ENCODE measurements at places on chromosomes 1 and 21. TPM values are rescaled to one million over a fixed set of nuclear protein-coding genes. Genes with fewer than 3 reads are reported as not detected.

- no peaks in the 10 kb centered on the region for H3K36me3 ChIP-seq
- peak overlapping the region; percentile 62 for H3K4me3 ChIP-seq
- no peaks in the 10 kb centered on the region for H3K4me1 ChIP-seq
- no peaks in the 10 kb centered on the region for H3K27me3 ChIP-seq
- H3K27ac ChIP-seq: peak overlapping the region; percentile 61
These were observed 1.5 kb downstream of the SPATA6 start for GRCh38 chr1:48470481-48470855.

LRRC38 gene
- total RNA-seq: not detected

DNA sequence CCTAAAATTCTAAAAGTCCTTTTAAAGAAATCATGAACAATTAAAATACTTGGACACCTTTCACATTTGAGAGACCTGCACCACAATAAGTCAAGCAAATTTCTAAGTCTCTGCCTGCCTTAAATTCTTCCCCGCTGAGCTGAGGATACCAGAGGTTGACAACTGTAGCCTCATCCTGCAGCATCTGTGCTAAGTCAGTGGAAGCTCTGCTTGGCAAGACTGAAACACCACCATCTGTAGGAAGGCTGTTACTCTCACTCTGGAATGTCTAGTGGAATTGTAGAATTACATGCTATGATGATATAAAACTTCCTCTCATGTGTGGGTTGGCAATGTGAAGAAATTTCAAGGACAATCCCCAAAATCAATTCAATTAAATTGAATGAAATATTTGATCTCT lies 1756.5 kb downstream of the NCAM2 start:
- no peaks in the 10 kb centered on the region for H3K4me1 ChIP-seq
- no peaks in the 10 kb centered on the region for H3K36me3 ChIP-seq
- no peak overlapping the region for H3K27ac ChIP-seq
- H3K27me3 ChIP-seq: no peaks in the 10 kb centered on the region
- no peak overlapping the region for H3K4me3 ChIP-seq

CRYAA gene
- not detected for total RNA-seq

DNA sequence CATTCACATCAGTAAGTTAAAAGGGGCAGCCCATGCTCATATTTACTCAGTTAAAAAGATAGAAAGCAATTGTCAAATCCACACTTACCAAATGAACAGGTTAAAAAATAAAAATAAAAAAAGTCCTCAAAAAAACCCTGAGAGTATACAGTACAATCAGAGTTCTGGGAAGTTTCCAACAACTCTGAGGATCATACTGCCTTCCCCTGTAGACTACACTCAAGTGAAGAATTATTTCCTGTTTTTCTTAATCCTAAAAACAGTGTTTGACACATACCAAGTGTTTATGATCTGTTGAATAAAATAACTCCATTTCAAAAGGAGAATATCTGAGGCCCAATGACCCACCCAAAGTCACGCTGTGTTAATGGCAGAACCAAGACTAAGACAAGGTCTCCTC lies 61.8 kb downstream of the INTS7 start:
- no peaks in the 10 kb centered on the region for H3K36me3 ChIP-seq
- no peaks in the 10 kb centered on the region for H3K4me1 ChIP-seq
- H3K27ac ChIP-seq: no peak overlapping the region
- H3K4me3 ChIP-seq: no peak overlapping the region

- no peaks in the 10 kb centered on the region for H3K36me3 ChIP-seq
- no peak for DNase-seq
- H3K27ac ChIP-seq: no peak overlapping the region
- H3K27me3 ChIP-seq: no peaks in the 10 kb centered on the region
These were observed 9.5 kb downstream of the CDC73 start for GRCh38 chr1:193131266-193131860.

GRCh38 chr1:213772128-213773063 lies 215.4 kb upstream of the PROX1 start:
- H3K4me3 ChIP-seq: no peak overlapping the region
- no peak for DNase-seq

GRCh38 chr1:198595765-198596164 lies 43.1 kb upstream of the PTPRC start:
- H3K27ac ChIP-seq: no peak overlapping the region
- H3K27me3 ChIP-seq: no peaks in the 10 kb centered on the region
- no peaks in the 10 kb centered on the region for H3K4me1 ChIP-seq

CYP2J2 gene
- total RNA-seq: 0.16 TPM

- no peak overlapping the region for H3K27ac ChIP-seq
- H3K27me3 ChIP-seq: no peaks in the 10 kb centered on the region
- H3K4me1 ChIP-seq: peaks cover 13% of the 10 kb centered on the region
- DNase-seq: no peak
These were observed 55.0 kb upstream of the MACF1 start for GRCh38 chr1:39149509-39149908.

- H3K27me3 ChIP-seq: no peaks in the 10 kb centered on the region
- H3K36me3 ChIP-seq: no peaks in the 10 kb centered on the region
- DNase-seq: no peak
- H3K27ac ChIP-seq: no peak overlapping the region
- H3K4me3 ChIP-seq: no peak overlapping the region
These were observed 56.2 kb downstream of the RNF187 start for GRCh38 chr1:228543396-228543795.

- no peak overlapping the region for H3K27ac ChIP-seq
- H3K36me3 ChIP-seq: no peaks in the 10 kb centered on the region
- H3K27me3 ChIP-seq: no peaks in the 10 kb centered on the region
- no peak overlapping the region for H3K4me3 ChIP-seq
- H3K4me1 ChIP-seq: no peaks in the 10 kb centered on the region
These were observed 4.3 kb downstream of the LPAR3 start for GRCh38 chr1:84888753-84889152.

C1QA gene
- total RNA-seq: 249 TPM

DNA sequence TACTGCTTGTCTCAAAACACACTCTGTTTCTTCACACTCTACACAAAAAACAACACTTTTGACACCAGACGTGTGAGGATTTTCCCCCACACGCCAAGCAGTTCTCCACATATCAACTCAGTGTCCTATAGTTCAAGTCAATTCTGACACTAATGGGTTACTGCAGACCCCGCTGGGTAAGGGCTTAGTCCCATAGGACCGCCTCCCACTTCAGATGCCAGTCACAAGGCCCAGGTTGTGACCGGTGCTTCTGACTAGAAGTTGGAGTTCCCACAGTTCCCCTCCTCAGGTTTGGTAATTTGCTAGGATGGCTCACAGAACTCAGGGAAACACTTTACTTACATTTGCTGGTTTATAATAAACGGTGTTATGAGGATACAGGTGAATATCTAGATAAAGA lies 19.9 kb downstream of the VPS13D start:
- peaks cover 5% of the 10 kb centered on the region for H3K36me3 ChIP-seq
- no peak for DNase-seq
- no peaks in the 10 kb centered on the region for H3K27me3 ChIP-seq
- H3K4me3 ChIP-seq: no peak overlapping the region
- peaks cover 2% of the 10 kb centered on the region for H3K4me1 ChIP-seq
- no peak overlapping the region for H3K27ac ChIP-seq

OR10Z1 gene
- total RNA-seq: not detected

DNA sequence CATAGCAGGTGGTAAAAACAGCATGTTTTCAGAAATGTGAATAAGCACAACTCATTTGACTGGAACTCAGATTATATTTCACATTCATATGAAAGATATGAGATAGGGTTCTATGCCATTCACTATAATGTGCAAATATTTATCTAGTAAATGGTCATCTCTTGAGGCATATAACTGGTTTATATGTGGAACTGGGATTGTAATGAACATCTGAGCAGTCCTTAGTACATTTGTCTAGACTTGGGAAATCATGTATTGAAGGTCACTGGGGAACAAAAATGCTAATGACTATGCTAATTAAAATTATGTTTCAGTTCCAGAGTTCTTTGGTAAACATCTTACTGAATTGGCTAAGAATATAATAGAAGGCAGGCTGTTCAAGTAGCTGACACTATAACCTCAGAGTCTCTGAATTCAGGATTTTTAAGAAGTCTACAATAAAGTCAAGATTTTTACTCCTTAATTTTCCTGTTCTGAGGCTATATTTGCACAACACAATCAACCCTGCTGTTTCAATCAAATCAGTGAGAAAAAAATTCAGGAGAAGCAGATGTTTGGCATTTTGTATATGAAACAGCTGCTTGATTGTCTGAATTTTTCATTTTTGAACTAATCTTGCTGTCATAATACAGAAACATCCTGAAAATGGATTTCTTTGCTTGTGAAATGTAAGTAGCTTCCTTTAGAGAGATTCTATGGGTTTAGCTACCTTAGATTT lies 244.8 kb upstream of the RGS18 start:
- no peak for DNase-seq
- H3K36me3 ChIP-seq: no peaks in the 10 kb centered on the region
- H3K4me1 ChIP-seq: no peaks in the 10 kb centered on the region
- no peak overlapping the region for H3K4me3 ChIP-seq
- no peaks in the 10 kb centered on the region for H3K27me3 ChIP-seq

GRCh38 chr1:203796236-203796605 lies 798 bp downstream of the ZBED6 start:
- peak; percentile 60 for DNase-seq
- no peaks in the 10 kb centered on the region for H3K36me3 ChIP-seq
- peaks cover 16% of the 10 kb centered on the region for H3K4me1 ChIP-seq
- H3K27me3 ChIP-seq: no peaks in the 10 kb centered on the region
- H3K4me3 ChIP-seq: peak overlapping the region; percentile 100

RHD gene
- not detected for total RNA-seq

- no peak overlapping the region for H3K4me3 ChIP-seq
- peak; percentile 55 for DNase-seq
- no peaks in the 10 kb centered on the region for H3K4me1 ChIP-seq
- H3K27ac ChIP-seq: no peak overlapping the region
- no peaks in the 10 kb centered on the region for H3K36me3 ChIP-seq
These were observed 22.4 kb downstream of the TRPM2 start for GRCh38 chr21:44375761-44376241.

GRCh38 chr1:108595507-108595906 lies 35.6 kb downstream of the EEIG2 start:
- no peak for DNase-seq
- H3K4me1 ChIP-seq: peaks cover 4% of the 10 kb centered on the region
- H3K27me3 ChIP-seq: no peaks in the 10 kb centered on the region

LGR6 gene
- 35.6 TPM for total RNA-seq

SLFNL1 gene
- total RNA-seq: 0.69 TPM

- no peaks in the 10 kb centered on the region for H3K4me1 ChIP-seq
- H3K27me3 ChIP-seq: no peaks in the 10 kb centered on the region
- DNase-seq: no peak
- no peak overlapping the region for H3K27ac ChIP-seq
- H3K4me3 ChIP-seq: no peak overlapping the region
These were observed 29.3 kb downstream of the CLCC1 start for GRCh38 chr1:108933944-108934343.

GNG4 gene
- total RNA-seq: 0.69 TPM
